ENCODE measurements at places on chromosomes 5 and 9. TPM values are rescaled to one million over a fixed set of nuclear protein-coding genes. Genes with fewer than 3 reads are reported as not detected.

The SARDH gene
- 3.4 TPM for total RNA-seq

The EQTN gene
- not detected for total RNA-seq

The PDE8B gene
- total RNA-seq = 0.12 TPM

The FOXD4L3 gene
- total RNA-seq = not detected

The TXNDC8 gene
- not detected for total RNA-seq

The ZBTB5 gene
- 6.4 TPM for total RNA-seq

The DOCK8 gene
- 1.9 TPM for total RNA-seq

The SCGB3A2 gene
- total RNA-seq = 0.51 TPM

The CER1 gene
- not detected for total RNA-seq

The C5orf34 gene
- 9.8 TPM for total RNA-seq

The SLC25A48 gene
- not detected for total RNA-seq

The C9orf153 gene
- total RNA-seq = 1.9 TPM

The SLC34A1 gene
- 0.07 TPM for total RNA-seq

The FREM1 gene
- total RNA-seq = 0.52 TPM

The SPTLC1 gene
- total RNA-seq = 63.3 TPM

The IRX1 gene
- not detected for total RNA-seq

The WNT8A gene
- not detected for total RNA-seq

The ENTPD8 gene
- total RNA-seq = not detected

The SLC12A7 gene
- total RNA-seq = 58.3 TPM

The SLC25A46 gene
- total RNA-seq = 42.1 TPM
